ENCODE measurements at places on chromosomes 3 and 15. TPM values are rescaled to one million over a fixed set of nuclear protein-coding genes. Genes with fewer than 3 reads are reported as not detected.

The CILP gene
- 43.4 TPM for total RNA-seq

The TTLL13 gene
- not detected for total RNA-seq

The SOX14 gene
- not detected for total RNA-seq

The LRRIQ4 gene
- not detected for total RNA-seq

The SPTBN5 gene
- 1.3 TPM for total RNA-seq

The GADL1 gene
- 1.1 TPM for total RNA-seq

The CCK gene
- total RNA-seq = not detected

The SLC22A13 gene
- total RNA-seq = 0.48 TPM

The LRRC49 gene
- total RNA-seq = 10.2 TPM

The SLC30A4 gene
- total RNA-seq = 9.2 TPM

The MCF2L2 gene
- total RNA-seq = 1.3 TPM

The NANOGP8 gene
- total RNA-seq = not detected

The MKRN2 gene
- total RNA-seq = 23.9 TPM

The C3orf70 gene
- total RNA-seq = 46.1 TPM

The HEG1 gene
- total RNA-seq = 101 TPM

The FANCD2OS gene
- total RNA-seq = not detected

The CLN6 gene
- 14.9 TPM for total RNA-seq

The SLC6A6 gene
- total RNA-seq = 23.6 TPM

The CCDC39 gene
- total RNA-seq = 0.90 TPM

The GOLGA8M gene
- 2.2 TPM for total RNA-seq

The MRAS gene
- 102 TPM for total RNA-seq

The LMLN gene
- 6.5 TPM for total RNA-seq

The PLCL2 gene
- 11.9 TPM for total RNA-seq

The SNTN gene
- total RNA-seq = not detected

The IMPG2 gene
- total RNA-seq = 0.38 TPM

The PARP15 gene
- total RNA-seq = 2.5 TPM

The ALDH1L1 gene
- total RNA-seq = 5.6 TPM

The PRTG gene
- total RNA-seq = 1.3 TPM

The BCHE gene
- 35.6 TPM for total RNA-seq

The C3orf20 gene
- total RNA-seq = 0.10 TPM

The C3orf62 gene
- total RNA-seq = 3.3 TPM

The EIF4A2 gene
- 283 TPM for total RNA-seq

The CACNA2D2 gene
- total RNA-seq = 2.6 TPM

The SPINK8 gene
- not detected for total RNA-seq

Measured in posterior vena cava (tissue), 2 donors.